ENCODE measurements at places on chromosomes 6 and 20.

GRCh38 chr6:113178349-113178748 is 678.8 kb upstream of the MARCKS start:
- no peak for DNase-seq

DNA sequence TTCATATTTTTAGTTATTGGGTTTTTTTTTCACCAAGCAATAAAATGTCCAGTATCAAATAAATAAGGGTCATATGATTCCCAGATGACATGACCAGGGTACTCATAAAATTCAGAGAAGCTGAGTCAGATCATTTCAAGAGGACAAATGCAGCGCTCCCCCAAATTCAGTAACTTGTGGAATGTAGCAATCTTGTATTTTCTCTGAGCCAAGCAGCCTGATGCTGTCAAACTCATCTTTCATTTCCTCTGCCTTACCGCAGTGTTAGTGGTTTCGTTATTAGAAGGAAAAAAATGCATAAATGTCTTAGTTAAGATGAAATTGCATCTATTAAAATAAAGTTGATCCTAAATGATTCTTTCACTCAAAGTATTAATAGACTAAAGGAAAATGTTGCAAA is 57.8 kb upstream of the EDN1 start:
- DNase-seq = no peak

GRCh38 chr6:53437557-53438202 is 88.9 kb upstream of the ELOVL5 start:
- DNase-seq = no peak

- no peak for DNase-seq
These were observed 41.1 kb upstream of the PREP start for GRCh38 chr6:105443941-105444340.

DNA sequence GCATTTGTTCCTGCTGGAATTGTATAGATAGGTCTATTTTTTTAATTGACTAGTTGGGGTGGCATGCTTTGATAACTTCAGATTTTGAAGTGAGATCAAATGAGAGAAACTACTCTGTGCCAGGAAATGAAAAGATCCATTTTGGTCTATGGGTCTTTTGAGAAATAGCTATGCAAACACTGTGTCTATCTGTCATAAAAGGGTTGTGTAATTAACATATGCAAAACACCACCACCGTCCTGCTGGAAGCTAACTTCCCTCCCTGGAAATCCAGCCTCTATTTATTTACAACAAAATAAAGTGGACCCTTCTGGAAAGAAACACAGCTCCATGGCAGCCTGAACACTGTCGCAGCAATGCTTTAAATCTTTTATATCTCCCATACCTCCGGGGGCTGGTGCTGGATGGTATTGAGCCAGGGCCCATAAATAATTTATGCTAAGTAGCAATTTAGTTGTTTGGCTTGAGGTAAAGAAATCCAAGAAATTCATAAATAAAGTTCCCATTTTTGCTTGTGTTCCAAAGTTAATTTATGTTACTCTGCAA is 244.2 kb upstream of the POU3F2 start:
- DNase-seq = no peak
